ENCODE measurements at places on chromosomes 3 and 15.

DNA sequence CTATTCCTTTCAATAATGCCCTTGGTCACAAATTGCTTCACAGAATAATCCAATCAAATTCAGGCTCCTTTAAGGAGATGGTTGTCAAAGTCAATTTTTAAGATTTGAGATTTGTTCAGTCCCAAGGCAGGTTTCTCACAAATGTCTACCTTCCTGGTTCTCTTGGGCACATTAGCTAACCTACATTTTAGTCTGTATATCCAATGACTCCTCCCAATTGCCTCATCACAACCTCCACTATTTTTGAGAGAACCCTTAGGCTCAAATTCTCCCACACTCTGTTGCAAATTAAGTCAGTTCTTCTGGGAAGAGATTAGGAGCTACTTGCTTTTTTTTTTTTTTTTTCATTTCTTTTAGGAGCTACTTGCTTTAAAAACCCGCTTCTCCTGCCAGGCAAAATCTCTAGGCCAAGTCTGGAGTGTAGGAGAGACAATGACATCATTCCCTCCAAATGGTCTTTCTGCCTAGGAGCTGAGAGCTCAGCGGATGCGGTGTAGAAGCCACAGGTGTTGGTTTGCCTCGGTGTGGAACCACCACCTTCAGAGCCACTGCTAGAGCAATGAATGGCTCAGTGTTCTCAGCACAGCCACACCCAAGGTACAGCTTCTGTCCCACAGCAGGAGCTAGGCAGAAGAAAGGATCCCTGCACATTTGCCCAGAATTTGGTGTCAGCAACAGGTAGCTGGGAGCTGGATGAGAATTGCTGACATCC is 10.0 kb upstream of the INO80 start:
- no peak for DNase-seq

GRCh38 chr3:69197455-69197854 is 75.1 kb upstream of the LMOD3 start:
- DNase-seq: no peak

- no peak for DNase-seq
Observed at GRCh38 chr15:94135486-94136147, 95.7 kb upstream of the MCTP2 start.

DNA sequence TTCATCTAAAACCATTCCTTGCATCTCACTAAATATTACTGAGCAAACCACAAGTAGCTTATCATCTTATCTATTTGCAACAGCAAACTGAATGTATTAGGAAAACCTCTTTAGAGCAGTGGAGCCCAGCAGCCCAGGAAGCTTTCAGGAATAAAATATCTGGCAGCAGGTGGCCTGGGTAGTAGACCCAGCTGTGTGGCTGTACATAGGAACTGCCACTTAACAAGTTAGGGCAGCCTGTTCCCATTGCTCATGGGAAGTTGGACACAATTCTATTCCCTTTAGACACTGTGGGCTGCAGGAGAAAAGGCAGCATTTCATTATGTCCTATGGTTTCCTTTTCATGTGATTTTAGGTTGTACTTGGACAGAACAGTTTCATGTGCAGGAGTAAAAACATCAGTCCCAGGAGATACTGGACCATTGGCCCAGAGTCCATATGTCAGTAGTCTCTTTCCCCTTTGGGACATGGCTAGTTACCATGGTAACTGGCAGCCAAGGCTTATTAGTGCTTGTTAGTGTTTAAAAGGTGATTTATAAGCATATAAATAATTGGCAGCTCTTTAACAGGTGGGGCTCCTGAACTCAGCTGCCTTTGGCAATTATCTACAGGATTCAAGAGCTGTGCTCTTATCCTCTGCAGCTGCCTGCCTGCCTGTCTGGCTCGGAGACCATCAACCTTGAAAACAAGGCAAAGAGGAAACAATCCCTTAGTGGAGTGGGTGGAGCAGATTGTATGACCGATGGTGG is 28.9 kb upstream of the LSAMP start:
- peak; percentile 19 for DNase-seq

DNA sequence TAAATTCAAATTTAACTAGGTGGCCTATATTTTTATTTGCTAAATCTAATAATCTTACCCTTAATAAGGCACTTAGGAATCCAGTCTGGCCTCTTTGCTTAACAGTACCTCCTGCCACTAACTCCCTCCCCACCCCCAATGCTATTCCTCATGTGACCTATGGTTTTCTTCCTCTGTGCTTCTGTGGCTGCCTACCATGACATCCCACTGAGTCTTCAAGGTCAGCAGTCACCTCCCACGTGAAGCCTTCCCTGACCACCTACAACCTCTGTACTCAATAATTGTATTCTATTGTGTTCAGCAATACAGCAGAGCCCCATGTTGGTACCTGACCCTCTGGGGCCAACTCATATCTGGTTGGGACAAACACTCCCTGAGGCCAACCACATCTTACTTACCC is 9.7 kb downstream of the PARP16 start:
- DNase-seq: no peak

GRCh38 chr15:41517895-41518449 is 4.3 kb upstream of the LTK start:
- DNase-seq: no peak

GRCh38 chr3:182094321-182094720 is 382.6 kb downstream of the SOX2 start:
- no peak for DNase-seq

DNA sequence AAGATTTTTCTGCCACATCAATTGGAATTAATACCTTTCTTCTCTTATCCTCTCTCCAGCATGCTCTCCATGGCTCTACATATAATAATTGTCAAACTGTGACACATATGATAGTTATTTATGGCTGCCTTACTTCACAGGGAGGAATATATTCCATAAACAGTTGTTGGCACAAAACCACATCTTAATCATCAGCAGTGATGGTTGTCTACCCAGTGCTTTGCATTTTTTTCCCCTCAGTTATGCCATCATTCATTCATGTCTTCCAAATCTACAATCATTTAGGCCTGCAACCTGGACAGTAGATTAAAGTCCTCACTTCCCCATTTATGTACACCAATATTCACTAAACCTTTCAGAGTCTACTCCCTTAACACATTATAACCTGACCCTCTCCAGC is 107.7 kb downstream of the THRB start:
- DNase-seq: no peak

DNA sequence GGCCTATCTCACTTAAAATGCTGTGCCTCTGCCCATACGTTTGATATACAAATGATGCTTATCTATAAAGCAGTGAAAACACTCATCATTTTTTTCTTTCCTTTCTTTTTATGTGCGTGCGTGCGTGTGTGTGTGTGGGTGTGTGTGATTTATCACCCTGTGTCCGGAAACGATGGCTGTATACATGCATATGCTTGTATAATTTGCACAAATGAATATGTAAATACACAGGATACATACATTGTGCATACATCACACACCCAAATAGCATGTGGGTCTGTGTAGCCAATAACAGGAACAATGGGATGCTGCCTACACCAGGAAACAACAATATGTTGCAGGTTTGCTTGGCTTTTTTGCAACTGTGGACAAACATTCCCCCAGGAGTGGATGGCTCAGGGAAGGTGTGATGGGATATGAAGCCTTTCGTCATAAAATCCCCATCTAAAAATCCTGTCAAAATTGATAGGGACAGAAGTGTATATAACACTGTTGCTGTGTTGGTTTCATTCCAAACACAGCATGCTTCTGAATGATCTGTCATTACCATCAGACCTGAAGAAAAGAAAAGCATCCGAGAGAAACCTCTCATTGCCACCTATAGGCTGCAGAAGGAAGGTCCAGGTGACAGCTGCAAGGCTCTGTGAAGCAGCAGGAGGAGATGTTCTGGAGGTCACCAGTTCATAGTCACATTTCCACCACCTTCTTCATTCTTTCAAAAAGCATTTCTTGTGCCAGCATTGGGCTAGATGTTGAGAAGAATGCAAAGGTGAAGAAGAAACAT is 503.9 kb upstream of the NR2F2 start:
- DNase-seq: no peak

GRCh38 chr3:30631243-30631904 is 25.0 kb downstream of the TGFBR2 start:
- DNase-seq: no peak

DNA sequence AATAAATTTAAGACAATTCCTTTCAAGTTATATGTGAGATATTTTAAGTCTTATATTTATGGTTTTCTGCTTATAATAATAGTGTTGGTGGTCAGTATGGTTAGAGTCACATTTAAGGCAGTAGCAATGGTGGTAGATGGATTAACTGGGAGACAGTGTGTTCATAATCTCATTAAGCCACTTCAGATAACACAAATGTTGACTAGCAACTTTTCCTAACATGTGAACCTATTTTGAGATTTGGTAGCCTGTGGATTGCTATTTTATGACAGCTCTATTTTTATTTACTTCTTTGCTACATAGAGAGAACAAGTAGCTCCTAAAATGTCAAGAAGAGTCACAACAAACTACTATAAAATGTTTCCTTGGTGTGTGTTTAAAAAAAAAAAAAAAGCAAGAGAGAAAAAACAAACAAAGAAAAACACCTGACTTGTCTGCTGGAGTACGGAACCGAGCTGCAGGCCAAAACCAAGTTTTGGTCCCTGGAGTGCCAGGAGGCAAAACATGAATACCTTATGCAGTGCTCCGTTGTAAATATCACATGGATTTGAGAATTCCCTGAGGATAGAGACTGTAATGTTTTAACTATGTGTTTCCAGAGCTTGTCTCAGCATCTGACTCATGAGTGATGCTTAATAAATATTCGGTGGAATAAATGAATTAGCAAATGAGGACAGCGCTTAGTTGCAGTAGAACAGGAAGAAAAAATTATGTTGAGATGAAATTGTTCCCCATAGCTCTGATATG is 457.1 kb upstream of the ROBO2 start:
- DNase-seq: no peak

DNA sequence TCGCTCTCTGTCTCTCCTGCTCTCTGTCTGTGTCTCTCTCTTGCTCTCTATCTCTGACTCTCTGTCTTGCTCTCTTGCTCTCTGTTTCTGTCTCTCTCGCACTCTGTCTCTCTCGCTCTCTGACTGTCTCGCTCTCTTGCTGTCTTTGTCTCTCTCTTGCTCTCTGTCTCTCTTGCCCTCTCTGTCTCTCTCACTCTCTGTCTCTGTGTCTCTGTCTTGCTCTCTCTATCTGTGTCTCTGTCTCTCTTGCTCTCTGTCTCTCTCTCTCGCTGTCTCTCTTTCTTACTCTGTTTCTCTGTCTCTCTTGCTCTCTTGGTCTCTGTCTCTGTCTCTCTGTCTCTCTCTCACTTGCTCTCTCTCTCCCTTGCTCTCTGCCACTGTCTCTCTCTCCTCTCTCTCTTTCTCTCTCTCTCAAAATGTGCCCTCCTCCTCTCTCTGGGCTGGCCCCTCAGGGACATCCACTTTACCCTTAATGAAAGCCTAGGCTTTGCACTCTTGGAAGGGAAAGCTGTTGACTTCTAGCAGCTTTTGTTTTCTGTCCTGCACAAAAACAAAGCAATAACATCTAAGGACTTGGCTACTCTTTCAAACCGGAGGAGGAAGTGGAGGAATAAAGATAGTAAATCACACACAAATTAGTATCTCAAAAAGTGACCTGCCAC is 73.9 kb upstream of the NR2E3 start:
- DNase-seq: no peak

- no peak for DNase-seq
Observed at GRCh38 chr15:38254051-38254883, 1.6 kb downstream of the SPRED1 start.

- DNase-seq: no peak
Observed at GRCh38 chr3:10883478-10884234, 67.6 kb downstream of the SLC6A11 start.

DNA sequence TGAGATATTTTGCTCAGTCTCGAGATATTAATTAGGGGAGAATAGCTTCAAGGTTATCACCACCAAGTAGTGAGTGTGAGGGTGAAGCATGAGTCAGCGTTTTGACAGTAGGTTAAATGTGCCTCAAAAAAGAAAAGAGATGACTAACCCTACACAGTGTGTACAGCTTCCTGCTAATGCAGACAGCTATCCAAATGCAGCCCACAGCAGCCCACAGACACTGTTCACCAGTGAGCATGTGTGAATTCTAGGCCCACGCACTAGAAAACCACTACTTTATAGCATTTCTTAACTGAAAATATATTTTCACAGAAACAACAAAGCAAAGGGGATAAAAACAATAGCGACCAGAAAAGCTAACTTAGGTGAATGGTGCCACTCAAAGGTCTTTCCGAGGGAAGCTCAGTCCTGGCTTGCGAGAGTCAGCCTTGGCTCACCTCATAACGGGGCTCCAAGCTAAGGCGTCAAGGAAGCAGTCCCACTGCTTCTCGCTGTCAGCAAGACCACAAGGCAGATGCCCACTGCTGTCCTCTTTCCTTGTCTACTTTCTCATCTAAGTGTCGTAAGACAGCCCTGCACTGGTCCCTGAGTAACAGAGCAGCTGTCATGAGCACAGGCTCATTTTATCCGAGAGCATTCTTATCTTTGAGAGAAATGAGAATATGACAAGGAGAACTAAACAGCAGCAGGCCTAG is 47.6 kb downstream of the TXNRD3 start:
- DNase-seq: no peak

GRCh38 chr3:32257641-32258438 is 19.4 kb downstream of the CMTM8 start:
- no peak for DNase-seq

DNA sequence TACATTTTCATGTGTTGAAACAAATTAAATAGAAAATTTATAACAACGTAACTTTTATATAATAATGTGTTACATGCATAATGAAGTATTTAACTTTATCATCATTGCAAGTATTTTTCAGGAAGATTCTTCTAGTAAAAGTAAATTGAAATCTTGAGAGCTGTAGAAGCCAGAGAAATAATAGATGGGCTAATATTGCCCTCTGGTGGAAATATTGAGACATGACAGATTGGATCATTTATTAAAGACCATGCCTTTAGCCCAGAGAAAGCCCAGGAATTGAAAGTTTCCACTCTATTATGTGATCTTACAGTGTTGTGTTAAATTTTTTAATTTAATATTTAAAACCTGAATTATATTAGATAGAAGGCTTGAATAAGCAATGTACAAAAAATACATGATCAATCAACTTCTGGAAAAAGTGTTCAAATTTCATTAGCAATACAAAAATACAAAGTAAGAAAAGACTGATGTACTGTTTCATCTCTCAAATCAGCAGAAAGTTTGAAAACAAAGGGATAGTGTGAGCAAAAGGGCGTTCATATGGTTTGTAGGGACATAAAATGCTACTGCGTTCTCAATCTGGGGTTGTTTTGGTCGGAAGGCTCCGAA is 52.7 kb upstream of the SPTSSB start:
- DNase-seq: peak; percentile 6

DNA sequence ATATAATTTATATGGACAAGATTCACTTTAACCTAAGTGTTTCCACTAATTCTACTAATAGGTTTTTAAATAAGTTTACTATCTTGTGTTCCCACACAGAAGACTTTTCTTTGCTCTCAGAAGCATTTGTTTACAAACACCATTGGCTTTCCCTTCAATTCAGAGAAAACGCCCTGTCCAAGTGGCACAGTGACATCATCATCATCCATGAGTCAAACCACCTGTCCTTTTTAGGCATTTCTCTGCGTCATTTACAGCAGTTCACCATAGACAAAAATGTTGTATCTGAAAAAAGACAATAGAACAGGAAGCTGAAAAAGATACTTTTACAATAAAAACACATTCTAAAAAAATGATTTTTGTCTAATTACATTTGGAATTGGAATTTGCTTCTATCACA is 9.3 kb upstream of the BCL2L10 start:
- no peak for DNase-seq

GRCh38 chr3:31077021-31077601 is 182.7 kb upstream of the GADL1 start:
- no peak for DNase-seq

- DNase-seq: peak; percentile 16
Observed at GRCh38 chr3:78645628-78646310, 1122.0 kb downstream of the ROBO1 start.

Data from NCI-H1930 (cell line).